ENCODE measurements at places on chromosomes 4 and X.

DNA sequence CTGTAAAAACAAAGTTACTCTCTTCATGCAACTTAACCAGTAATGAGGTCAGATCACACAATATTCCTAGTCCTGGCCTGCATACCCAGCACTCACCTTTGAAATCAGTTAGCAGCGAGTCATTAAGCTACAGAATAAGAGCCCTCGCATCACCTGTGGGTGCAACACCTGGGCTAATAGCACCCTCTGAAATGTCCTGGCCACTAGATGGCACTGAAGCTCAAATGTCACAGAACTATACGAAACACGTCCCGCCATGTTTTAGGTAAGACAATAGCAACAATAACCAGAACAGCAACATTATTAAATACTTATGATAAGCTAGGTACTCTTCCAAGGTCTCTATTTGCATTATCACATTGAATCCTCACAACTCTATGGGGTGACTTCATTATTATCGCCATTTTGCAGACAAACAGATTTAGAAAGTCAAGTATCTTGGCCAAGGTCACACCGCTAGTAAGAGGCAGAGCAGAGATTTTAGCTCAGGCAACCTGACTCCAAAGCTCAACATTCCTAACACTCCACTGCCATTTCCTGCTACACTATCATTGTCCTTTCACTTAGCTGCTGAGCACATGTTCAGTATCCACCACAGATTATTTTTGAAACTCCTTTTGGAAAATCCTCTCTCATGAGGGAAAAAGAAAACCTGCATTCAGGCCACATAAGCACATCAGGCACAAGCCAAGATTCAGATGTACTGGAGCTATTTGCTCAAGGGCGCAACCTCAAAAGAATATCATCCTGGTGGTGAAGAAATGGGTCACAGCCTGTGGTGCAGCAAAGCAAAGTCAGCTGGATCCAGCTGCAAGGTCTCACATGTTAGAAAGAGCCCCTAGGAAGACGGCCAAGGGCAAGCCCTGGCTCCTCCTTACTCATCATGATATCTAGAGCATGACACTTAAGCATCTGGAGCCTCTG lies 59.5 kb upstream of the KDR start:
- no peak for DNase-seq

DNA sequence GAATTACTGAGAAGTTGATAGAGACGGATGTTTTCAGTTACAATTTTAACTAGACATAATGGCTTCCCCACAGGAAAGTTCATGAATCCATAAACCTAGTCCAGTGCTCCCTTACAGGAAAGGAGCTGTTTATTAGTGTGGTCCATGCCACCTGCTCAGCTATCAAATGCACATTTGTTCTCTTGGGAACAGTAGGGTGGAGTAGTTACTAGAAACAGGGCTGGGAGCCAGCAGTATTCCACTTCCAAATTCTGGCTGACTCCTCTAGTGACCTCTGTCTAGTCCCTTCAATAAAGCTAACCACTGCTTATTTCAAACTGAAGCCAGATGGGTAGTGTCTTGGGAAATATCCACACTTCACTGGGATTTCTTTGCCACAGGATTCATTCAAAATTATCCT lies 88.4 kb upstream of the TLL1 start:
- DNase-seq: no peak

GRCh38 chrX:25028726-25029125 lies 13.0 kb upstream of the ARX start:
- no peak for DNase-seq

GRCh38 chr4:74692972-74693371 lies 101.4 kb downstream of the BTC start:
- DNase-seq: no peak

DNA sequence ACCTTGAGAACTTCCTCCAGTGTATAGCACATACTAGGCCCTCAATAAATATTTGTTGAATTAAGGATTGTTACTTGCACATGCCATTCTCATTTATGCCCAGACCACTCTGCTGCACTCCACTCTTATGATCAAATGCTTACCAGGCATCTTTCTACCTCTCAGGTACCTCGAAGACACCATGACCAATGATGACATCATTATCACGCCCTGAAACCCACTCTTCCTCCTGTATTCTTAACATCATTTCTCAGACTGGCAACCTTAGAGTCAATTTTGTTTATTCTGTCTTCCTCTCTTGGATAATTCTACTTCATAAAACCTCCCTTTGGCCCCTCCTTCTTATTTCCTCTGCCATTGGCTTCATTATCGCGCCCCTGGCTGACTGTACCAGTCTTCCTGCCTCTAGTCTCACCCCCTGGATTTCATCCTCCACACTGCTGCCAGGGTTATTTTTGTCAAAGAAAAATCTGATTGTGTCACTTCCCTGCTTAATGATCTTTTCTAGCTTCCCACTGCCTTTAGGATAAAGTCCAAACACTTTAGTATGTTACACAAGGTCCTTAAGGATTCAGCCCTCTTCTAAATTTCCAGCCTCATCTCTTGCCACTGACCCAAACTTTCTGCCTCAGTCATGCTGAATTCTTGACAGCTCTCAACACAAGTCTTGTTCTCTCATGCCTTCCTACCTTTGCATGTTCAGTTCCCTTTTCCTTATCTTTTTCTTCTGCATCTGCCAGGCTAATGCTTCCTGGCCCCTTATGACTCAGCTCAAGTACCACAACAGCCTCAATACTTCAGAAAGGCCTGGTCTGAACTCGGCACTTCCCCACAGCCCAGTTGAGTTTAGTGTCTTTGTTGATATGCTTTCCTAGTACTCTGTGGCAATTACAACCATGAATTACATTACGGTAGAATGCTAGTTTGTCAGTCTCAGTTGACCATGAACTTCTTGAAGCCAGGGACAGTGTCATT lies 45.8 kb downstream of the HDAC8 start:
- DNase-seq: no peak

DNA sequence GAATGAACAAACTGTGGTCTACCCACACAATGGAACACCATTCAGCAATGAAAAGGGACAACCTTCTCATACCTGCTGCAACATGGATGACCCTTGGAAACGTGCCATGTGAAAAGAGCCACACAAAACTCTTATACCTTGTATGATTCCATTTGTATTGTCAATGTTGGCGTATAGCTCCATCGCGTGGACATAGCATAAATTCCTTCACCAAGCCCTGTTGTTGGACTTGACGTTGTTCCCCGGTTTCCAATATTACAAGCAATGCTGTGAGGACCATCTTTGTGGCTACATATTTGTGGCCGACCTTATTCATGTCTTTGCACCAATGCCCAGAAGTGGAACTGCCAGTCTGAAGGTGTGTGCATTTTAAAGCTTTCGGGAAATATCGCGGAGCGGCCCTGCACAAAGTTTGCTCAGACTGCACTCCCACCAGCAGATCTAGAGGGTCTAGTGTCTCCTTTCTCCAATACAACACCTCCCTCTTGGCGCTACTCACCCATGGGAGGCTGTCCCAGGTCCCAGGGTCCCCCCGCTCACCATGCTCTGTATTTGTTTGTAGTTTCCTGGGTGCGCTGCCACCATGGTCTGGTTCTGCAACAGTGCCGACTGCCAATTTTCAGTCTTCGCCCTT lies at the start of gene CLDN34:
Gene CLDN34 (plus strand): TSS at position 584 of the 634 bp plus-strand sequence. CDS start 0 bp downstream, at position 584.
- no peak for DNase-seq

DNA sequence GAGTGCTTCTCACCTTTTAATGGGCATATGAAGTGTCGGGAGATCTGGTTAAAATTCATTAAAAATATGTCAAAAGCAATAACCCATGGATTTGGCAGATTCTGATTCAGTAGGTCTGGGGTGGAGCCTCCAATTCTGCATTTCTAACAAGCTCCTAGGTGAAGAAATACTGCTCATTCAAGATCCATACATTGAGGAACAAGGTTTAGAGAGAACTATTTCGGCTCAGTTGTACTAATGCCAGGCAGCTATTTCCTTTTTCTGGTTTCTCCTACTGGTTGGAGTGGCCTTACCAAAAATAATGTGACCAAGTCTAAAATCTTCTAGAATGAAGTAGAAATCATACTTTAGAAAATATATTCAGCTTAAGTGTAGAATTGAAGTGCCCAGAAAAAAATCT lies 117.5 kb downstream of the TSPAN7 start:
- no peak for DNase-seq

GRCh38 chr4:128241425-128241913 lies 46.1 kb downstream of the PGRMC2 start:
- DNase-seq: no peak

DNA sequence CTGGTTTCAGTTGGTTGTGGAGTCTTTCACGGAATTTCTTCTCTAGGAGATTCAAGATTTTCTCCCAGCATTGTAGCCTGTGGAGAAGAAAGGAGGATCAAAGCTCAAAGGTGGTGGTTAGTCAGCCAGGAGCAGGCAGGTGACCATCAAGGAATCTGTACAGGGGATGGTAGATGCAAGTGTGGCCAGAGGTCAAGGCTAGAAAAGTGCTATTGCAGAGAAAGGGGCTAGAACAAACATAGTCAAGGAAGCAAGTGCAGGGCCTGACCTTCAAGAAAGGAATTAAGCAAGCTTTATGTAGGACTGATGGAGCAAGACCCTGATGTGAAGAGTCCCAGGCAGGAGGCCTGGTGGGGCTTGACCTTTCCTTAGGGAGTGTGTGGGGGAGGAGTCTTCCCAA lies 16.1 kb downstream of the HADH start:
- DNase-seq: no peak

DNA sequence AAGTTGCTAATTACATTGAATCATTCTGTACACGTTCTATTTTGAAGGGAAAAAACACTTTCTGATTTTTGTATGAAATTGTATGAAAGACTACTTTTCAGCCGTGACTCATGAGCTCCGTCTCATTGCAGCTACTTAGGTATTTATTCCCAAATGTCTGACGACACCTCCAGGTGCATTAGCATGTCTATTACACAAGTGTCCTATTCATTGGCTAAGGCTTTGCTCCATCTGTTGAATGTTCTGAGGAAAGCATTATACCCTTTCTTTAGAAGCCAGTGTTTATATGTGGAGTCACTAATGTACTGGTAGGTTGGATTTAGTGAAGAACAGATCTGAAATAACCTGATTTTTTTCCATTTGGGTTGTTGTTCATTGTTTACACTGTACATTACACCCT lies 51.8 kb downstream of the MAP7D3 start:
- no peak for DNase-seq

DNA sequence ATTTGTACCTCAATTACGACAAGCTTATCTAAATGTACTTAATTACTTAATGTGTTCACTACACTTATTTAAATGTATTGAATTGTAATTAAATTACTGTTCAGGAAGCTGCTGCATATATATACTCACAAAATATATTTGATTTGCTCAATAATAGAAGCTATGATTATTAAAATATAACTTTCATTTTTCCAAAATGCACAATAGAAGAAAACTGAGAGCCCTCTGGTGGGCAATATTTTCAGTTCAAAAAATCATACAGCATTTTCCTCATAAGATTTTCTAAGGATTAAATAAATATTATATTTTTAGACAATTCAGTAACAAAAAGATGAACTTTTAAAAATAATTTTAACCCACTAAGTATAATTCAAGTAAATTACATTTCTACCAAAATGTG lies 217.3 kb downstream of the DKK2 start:
- DNase-seq: no peak

DNA sequence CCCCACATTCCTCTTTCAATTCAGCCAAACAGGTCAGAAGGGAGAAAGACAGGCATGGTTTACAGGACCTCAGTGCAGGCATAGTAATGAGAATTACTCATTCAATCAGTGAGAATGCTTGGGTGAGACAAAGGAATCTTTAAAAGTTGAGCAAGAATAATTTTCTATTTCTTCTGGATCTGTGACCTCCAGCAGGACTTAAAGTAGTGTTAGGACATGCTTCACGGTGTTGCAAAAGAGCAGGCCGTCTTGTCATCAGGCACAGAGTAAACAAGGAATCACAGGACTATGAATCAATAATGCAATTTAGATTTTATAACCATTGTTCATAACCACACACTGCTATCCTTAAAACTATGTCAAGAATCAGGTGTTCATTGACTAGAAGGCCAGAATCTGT lies 130.6 kb upstream of the GLRA2 start:
- DNase-seq: no peak

GRCh38 chr4:48058617-48059530 lies 42.3 kb downstream of the NIPAL1 start:
- no peak for DNase-seq

- no peak for DNase-seq
These were observed 263.8 kb downstream of the NKX6-1 start for GRCh38 chr4:84235126-84235944.

GRCh38 chrX:131764216-131764615 lies 220.3 kb downstream of the OR13H1 start:
- no peak for DNase-seq

DNA sequence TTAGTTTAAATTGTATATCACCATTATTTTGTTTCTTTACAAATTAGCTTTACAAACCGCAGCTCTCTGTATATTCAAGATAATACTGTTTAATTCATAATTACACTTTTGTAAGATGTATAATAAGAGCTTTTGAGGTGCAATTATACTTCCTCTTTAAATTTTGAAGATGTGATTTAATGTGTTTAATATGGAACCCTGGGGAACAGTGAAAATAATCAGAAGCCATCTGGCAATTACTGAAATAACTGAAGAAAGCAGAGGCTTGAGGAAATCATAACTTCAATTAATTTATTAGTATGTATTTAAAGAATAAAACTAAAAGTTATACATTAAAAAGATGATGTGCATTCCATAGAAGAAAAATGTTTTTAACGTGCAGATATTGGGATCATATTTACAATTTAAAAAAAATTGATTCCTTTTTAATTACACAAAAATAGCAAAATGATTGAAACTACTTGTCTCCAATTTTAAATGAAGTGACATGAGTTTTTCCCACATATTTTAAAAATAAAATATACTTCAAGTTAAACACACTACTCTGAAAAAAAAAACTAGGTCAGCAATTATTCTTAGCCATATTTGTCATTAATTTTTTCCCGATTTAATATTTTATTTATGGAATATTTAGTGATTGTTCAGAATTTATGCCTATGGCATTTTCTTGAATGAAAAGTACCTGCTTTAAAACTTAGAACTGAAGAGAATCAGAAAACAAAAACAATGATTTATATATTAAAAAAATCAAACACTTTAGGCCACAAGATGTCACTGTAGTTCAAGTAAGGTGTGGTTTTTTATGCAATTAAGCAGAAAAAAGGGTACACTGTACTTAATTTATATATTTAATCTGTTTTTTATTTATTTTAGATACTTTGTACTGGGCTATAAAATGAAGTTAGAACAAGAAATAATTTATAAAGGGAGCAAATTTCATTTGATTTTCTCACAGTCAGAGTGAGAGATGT lies 942.7 kb upstream of the NDST4 start:
- DNase-seq: no peak

- DNase-seq: no peak
These were observed 49.5 kb downstream of the GPM6A start for GRCh38 chr4:175762582-175762981.

DNA sequence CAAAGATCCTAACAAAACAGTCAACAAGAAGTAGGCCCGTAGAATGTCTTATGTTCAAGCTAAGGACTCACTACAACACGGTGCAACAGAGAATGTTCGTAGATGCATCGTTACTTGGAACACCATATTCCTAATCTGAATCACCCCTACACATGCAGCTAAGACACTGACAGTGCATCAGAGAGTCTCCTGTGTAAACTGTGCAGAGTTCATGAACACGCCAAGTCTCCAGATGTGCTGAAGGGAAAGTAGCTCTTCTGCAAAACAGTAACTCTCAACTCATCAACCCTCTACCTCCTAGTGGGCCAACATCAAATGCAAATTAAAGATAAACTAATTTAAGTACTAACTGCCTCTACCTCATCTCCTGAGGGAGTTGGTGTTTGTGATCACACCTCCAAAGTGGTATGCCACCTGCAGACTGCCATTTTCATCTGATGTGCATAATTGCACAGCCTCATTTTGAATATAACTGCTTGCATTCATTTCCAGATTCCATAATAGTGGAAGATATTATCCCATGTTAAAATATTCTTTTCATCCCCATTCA lies 73.5 kb downstream of the MOSPD2 start:
- DNase-seq: no peak

Data from hypothalamus (tissue), 51 donors.